ENCODE measurements at places on chromosomes 6 and 20.

DNA sequence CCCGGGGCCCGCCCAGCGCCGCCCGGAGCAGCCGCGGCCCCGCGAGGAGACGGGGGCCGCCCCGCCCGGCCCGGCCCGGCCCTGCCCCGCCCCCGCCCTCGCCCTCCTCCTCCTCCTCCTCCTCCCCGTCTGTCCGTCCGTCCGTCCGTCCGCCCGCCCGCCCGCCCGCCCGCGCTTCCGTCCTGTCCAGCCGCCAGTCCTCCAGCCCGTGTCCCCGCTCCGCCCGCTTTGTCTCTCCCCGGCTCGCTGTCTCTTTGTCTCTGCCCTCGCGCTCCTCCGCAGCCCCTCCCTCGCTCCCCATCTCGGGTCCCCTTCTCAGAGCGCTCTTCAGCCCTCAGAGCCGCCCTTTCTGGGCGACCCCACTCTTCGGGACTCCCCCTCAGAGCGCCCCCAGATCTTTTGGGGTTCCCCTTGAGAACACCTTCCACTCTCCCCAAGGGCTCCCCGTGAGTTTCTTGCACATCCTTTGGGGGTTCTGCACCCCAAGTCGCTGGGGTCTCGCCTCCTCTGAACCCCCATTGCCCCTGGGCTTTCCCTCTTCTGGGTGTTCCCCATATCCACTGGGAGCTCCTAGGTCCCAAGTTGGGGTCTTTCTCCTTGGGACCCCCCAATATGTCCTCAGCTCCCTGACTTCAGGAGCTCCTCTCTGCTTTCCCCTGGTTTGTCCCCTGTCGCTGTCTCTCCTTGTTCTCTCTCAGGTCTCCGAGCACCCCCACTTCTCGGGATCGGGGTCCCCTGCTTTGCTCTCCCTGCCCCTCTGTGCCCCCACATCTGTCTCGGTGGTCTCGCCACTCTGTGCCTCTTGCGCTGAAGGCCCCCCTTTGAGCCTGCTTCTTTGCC lies 79.5 kb upstream of the MYL9 start:
- DNase-seq, result no peak

- DNase-seq, result no peak
Observed at GRCh38 chr6:143283887-143284645, 166.4 kb downstream of the ADAT2 start.

DNA sequence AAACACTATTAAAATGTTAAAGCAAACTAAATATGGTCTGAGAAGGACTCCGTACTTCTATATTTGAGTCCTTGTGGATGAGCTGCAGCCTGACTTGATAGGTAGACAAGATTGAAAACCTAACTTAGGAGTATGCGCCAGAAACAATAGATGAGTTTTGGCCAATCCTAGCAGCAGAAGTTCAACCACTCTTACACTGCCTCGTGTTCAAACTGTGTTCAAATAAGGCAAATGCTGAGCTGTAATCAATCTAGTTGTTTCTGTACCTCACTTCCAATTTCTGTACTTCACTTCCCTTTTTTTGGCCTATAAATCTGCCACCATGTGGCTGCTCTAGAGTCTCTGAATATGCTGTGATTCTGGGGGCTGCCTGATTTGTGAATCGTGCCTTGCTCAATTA lies 13.2 kb upstream of the SERINC1 start:
- DNase-seq, result no peak

DNA sequence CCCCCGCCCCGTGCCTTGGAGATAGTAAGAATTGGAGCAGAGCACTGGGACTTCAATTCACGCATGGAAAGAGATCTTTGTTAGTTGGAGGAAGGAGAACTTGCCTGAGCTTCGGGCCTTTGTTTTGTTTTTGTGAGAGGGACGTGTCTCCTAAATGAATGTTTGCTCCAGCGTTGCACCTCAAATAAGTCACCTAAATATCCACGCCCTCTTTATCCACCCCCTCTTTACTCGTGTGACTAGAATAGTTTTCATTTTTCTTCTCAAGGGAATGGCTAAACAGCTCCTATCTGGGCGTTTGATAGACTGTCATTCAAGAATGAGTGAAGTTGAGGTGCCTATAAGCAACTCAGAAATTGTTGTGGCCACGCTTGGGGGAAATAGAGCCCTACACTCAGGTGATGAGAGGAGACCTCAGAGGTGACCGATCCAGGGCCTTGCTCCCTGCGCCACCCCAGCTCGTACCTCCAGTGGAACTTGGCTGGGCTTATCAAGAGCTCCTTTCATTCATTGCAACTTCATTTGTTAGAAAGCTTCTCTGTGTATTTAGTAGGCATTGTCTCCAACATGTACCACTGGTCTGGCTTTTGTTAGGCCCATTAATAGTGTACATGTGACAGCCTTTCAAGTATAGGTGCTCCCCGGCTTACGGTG lies 861 bp downstream of the PCMTD2 start:
- DNase-seq, result no peak

DNA sequence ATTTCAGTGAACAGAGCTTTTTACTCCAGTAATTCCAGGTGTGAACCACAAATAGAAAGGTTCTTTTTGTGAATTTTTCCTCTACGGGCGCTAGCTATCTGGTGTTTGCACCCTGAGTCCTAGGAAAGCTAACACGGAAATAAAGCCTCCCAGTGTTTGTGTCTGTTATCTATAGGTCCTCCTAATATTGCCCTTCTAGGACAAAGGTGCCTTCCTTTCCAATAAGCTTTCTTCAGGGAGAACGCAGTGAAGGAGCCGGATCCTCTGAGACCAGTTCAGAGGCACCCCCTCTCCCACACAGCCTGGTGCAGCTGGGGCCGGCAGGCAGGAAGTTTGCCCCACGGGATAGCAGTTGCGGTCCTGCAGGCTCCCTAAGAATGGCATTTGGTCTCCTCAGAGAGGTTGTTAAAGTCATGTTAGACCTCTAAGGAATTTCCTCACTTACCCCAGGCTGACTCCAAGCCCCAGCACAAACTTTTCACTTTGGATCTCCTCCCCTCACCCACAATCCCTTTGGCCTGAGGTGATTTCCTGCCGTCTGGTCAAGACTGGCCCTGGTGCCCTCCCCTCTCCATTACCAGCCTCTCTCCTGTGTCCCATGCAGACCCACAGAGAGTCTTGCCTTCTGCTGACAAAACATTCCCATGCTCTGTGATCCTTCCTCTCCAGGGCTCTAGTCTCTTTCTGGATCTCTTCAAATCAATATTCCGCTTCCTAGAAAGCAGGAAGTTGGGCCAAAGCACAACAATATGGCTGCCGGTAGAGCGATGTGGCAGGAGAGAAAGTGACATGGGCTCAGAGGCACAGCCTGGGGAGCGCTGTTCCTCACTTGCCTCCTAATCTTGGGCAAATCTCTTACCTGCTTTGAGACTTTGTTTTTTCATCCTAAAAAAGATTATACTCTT lies 126.0 kb downstream of the MOXD1 start:
- no peak for DNase-seq

GRCh38 chr6:13302291-13302690 lies 26.0 kb downstream of the TBC1D7 start:
- no peak for DNase-seq

GRCh38 chr6:43024436-43024835 lies 3.0 kb downstream of the RRP36 start:
- no peak for DNase-seq

DNA sequence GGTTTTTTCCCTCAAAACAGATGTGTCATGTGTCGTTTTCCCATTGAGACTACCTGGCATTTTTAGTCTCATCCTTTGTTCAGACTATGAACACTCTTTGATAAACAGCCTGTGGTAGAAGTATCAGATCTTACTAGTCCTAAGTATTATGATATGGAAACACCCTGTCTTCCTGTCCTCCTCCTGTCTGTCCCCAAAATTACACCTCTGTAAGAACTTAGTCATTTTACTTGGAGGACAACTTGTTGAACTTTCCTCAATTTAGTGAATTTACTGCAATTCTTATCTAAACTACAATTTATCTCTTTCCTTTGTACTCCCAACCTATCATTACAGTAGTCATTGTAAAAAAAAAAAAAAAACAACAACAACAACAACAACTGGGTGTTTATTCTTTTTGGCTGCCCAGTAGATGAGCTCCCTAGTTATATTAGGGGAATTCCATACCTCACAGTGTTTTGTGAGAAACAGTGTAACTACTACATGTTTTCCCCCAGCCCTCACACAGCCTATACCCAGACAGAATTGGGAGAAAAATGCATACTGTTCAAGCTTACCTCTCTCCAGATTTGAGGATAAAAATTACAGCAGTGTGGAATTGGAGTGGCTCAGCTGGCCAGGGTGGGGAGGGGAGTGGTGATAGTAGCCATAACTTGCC lies 18.5 kb upstream of the ERVFRD-1 start:
- no peak for DNase-seq

GRCh38 chr20:32539026-32539816 lies 45.9 kb downstream of the NOL4L start:
- DNase-seq, result no peak

DNA sequence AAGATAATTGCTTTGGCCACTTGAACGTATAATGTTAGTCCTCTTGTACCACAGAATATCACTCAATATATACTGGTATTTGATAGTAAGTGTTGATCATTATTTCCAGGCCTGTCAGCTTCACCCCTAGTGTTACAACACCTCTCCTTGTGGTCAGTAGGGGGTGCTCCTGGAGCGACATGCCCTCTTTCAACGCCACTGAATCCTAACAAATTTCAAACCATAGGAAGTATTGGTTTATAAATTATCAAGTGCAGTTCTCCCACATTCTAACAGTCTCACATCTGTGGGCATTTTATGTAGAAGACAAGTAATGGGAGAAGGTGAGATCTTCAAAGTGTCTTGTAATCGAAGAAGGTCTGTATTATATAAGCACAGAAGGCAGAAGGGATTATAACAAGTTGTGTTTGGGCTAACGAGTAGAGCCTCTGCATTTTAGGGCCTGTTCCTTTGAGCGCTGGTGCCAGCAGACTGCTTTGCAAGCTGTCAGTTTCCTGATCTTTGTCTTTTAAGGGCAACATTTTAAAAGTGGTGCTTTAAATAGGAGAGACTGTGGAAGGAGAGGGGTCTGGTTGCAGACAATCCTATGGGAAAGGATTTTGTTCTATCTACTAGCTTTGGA lies 57.1 kb upstream of the CEP162 start:
- no peak for DNase-seq

- no peak for DNase-seq
Observed at GRCh38 chr20:46814366-46815232, 80.0 kb upstream of the EYA2 start.

DNA sequence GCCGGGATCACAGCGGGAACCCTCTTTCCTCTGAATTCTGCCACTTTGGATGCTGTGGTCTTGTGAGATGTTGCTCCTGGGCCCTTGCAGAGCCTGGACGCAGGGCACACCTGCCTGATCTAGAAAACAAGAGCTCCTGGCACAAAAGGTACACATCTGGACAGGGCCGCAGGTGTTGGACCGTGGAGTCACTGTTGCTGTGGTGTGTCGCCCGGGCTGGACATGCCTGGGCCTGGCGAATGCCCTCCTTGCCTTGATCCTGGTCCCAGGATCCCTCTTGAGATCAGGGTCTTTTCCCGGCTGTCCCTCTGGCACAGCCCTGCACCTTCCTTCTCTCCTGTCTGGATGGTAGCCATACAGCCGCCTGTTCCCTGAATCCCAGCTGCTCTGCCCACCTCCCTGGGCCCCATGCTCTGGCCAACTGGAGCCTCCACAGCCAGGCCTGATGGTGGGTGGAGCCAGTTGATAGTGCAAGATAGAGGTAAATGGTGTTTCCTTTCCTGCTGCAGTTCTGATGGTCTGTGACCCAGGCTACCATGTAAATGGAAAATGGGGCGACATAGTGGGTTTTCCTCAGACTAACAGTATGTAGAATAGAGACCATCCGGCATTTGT lies 5.0 kb downstream of the FOXP4 start:
- DNase-seq, result no peak

GRCh38 chr6:154962753-154963152 lies 32.4 kb upstream of the TIAM2 start:
- no peak for DNase-seq

DNA sequence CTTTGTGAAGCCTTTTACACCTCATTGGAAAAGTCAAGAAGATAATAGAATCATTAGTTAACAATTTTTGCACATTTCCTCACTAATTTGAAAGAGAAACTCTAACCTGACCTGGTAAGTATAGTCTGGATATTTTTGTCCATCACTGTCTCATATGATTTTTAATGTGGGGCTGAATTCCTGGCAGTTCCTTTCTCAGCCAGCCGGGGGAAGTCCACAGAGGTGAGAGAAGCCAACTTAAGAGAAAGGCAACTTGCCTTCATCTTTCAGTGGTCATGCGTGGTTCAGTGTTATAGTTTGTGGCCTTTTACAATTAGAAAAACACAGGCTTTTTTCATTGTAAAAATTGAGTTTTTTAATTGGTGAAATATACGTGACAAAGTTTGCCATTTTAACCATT lies 80.6 kb downstream of the CDYL start:
- DNase-seq, result no peak

DNA sequence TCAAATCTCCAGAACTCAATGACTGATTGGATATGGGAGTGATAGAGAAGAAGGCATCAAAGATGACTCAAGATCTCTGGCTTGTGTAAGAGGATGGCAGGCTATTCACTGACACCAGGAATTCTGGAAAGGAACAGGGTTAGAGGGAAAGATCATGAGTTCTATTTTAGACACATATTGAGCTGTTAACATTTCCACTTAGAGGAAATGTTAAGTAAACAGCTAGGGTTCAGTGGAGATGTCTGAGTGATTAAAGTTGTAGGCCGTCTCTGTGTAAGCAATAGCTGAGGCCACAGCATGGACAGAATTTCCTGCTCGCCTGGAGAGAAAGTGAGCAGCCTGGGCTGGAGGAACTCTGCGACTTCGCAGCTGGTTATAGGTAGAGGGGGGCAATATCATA lies 21.0 kb downstream of the ZC3H12D start:
- no peak for DNase-seq
